Natural killer cell (primary cell): ENCODE measurements at places on chromosomes 13 and 19. TPM values are rescaled to one million over a fixed set of nuclear protein-coding genes. Genes with fewer than 3 reads are reported as not detected.
A peak's percentile ranks its signal among the peaks of the same experiment; 100 is the strongest.

GRCh38 chr13:58706421-58706820 is 1074.9 kb downstream of the PCDH17 start:
- DNase-seq = no peak

DNA sequence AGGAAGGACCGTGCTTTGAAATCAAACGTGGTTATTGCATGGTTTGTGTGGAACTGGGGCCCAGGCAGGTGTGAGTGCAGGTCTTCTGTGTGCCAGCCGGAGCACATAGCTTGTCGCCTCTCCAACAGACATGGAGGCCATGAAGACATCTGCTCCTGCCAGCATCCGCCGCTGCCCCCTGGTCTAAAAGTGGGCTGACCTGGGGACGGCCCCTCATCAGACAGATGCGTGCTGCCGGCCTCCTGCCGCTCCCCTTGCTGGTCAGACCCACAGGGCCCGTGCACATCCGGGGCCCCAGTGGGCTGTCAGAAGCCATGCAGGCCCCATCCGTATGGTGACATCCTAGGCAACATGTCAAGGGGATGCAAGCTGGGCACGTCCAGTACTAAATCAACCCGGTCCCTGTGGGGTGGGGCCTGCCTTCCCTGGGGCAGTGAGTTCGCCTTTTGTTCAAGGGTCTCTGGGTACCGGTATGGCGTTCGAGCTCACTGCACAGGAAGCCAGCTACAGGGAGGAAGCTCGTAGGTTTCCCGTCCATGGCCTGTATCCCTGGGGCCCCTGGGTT is 88.0 kb upstream of the MCF2L start:
- DNase-seq = no peak

- DNase-seq = no peak
Measured at GRCh38 chr13:94382517-94382916, 97.0 kb downstream of the DCT start.

- DNase-seq = peak; percentile 90
Measured at GRCh38 chr13:19864746-19865309, 1.4 kb upstream of the ZMYM5 start.

GRCh38 chr13:34672631-34673030 is 269.4 kb upstream of the NBEA start:
- DNase-seq = no peak

DNA sequence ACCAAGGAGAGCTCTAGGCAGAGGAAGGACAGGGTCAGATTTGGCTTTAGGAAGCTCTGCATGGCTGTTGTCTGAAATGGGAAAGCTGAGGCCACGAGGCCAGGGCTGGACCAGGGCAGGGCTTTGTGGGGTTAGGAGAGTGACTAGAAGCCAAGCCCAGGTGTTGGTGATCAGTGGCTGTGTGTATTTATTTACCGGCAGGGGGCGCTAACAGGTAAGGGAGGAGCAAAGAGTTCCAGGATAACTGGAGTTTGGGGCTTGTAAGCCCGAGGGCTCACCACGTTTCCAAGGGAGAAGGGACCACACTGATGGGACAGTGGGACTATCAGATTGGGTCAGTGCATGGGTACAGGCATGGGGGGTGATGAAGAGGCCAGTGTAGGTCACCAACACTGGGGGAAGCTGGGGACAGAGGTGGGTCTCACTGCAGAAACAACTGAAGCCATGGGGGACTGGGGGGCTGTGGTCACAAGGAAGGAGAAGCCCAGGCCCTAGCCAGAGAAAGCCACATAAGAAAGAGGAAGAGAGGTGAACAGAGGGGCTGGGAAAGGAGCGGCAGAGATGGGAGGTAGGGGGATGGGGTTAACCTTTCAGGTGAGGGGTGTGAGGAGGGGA is 3.9 kb downstream of the TMEM147 start:
- DNase-seq = peak; percentile 85

DNA sequence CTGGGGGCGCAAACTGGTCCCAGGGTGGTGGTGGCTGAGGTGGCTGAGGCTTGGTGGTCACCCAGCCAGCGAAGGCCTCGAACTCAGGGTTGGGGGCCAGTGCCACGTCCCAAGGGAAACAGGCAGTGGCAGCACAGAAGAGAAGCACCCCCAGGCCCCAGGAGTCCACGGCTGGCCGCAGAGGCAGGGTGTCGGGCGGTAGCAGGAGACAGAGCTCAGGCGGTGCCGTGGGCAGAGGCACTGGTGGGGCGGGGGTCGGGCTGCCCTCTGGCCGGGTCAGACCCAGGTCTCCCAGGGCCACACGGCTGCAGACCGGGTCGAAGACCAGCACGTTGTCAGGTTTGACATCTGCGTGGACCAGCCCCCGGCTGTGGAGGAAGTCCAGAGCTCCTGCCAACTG is 4.2 kb upstream of the SBK2 start:
- no peak for DNase-seq

DNA sequence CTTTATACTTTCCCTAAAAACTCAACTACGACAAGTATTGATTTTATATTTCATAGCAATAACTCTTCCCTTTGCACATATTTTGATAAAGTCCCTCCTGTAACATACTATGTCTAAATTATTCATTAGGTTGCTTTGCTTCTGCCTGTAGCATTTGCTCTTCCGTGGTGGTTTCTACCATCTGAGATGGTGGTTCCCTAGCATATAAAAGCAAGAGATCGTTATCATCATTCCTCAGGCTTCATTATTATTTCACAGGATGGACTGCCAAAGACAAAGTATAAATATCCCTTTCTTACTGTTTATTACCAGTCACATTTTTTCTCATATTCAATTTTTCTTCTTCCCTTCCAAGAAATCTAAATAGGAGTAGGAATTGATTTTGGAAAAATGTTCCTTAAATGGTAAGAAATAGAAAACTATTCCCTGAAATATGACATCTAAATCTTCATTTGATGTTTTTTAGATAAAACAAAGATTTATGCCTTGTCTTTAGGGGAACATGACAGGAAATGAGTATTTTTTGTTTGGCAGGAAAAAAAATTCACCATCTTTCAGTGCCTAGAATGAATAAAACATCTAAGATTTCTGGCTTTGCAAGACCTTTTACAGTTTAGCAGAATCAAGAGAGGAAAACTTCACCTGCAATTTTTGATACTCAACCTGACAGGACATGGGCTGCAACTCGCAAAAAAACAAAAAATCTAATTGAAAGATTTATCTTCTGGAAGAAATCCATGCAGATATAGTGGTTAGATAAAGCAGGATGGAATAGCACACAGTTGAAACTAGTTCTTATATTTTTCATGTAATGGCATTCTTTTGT is 340.0 kb downstream of the SPRY2 start:
- DNase-seq = no peak

- no peak for DNase-seq
Measured at GRCh38 chr19:58551577-58552471, 3.1 kb downstream of the CHMP2A start.

DNA sequence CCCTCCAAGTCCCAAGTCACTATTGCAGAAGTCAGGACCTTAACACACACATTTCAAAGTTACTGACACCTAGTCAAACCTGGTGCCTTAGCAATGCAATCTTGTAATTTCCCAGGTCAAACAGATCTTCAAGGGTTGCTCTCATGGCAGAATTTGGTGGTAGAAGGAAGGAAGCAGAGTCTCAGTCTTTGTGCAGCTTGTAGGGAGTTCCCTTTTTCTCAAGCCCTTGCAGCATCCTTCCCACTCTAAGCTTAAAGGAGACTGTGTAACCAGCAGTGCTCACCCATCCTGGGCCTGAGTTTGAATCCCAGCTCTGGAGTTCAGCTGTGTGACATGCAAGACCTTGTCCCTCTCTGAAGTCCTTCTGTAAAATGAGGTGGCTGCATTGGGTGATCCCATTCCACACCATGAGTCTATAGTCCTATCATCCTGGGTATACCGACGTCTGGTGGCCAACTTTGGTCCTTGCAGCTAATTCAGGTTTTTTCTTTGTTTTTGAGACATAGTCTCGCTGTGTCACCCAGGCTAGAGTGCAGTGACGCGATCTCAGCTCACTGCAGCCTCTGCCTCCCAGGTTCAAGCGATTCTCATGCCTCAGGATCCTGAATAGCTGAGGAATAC is 9.8 kb downstream of the SIGLEC10 start:
- peak; percentile 66 for DNase-seq

DNA sequence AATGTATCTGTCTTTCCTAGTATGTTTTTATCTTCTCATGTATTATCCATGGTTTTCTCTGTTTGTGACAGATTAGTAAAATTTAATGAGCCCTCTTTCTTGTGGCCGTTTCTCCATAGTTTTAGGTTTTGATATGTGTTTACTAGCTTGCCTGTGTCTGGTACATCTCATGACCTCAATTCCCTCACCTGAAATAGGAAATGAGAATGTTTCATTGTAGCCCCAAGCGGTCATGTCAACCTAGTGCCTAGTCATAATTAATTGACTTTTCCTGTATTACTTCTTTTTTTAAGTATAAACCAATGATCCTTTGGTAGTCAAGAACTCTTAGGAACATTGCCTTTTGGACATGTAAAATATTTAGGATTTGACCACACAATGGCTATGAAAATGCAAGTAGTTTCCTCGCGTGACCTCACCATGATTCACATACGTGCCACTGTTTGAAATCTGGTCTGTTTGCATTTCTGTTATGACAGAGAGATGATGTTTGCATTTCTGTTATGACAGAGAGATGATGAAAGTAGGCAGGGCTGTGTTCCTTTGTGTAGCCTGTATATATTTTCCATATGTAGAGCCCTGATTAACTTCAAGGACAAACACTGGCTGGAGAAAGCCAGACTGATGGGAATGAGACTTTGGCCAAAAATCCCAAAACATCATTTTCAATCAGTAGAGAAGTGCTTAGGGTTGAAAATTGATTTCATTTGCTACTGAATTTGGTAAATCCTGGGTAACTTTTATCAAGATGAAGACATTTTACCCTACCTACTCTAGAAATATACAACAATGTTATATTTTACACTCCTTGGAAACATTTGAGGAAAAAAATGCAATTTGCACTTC is 104.8 kb downstream of the TNFRSF19 start:
- no peak for DNase-seq

DNA sequence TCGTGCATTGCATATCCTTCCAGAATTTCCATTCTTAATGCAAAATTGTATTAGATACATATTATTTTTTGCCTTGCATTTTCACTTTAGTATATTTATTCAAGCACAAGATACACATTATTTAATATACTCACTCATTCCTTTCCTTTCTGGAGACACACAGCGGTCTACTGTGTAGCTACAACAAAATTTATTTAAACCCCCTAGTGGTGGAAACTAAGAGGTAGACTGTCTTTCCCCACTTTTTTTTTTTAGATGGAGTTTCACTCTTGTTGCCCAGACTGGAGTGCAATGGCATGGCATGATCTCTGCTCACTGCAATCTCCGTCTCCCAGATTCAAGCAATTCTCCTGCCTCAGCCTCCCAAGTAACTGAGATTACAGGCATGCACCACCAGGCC is 2040.3 kb upstream of the PCDH20 start:
- DNase-seq = no peak

- DNase-seq = no peak
Measured at GRCh38 chr13:91174886-91175501, 172.5 kb upstream of the MIR17HG start.

- no peak for DNase-seq
Measured at GRCh38 chr13:103730407-103730806, 664.2 kb upstream of the SLC10A2 start.

DNA sequence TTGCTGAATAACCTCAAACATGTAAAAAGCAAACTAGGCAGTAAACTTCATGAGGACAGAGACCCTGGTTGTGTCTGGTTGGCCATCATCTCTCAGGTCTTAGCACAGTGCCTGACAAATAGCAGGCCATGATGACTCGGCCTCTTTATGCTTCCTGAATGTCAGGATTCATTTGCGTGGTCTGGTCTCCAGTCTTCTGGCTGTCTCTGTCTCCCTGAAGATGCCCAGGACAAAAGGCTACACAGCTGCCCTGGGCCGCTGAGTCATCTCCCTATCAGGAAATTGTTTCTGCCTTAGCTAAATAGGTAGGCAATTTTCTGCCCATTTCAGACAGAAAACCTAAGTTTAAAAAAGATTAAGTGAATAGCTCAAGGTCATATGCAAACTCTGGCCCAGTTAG is 84.1 kb upstream of the FNDC3A start:
- DNase-seq = no peak

DNA sequence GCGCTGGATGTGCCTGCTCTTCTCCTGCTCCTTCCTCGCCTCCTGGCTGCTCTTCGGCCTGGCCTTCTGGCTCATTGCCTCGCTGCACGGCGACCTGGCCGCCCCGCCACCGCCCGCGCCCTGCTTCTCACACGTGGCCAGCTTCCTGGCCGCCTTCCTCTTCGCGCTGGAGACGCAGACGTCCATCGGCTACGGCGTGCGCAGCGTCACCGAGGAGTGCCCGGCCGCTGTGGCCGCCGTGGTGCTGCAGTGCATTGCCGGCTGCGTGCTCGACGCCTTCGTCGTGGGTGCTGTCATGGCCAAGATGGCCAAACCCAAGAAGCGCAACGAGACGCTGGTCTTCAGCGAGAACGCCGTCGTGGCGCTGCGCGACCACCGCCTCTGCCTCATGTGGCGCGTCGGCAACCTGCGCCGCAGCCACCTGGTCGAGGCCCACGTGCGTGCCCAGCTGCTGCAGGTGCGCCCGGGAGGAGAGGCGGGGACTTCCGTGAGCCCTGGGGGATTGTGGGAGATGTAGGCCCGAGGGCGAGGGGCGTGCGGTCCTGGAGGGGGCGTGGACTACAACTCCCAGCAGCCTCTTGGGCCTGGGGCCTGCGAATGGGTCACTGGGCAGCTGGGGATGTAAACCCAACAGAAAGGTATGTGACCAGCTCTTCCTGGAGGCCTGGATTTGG is 6.7 kb downstream of the KCNJ14 start:
- DNase-seq = no peak

- DNase-seq = no peak
Measured at GRCh38 chr19:31334101-31334848, 15.0 kb downstream of the TSHZ3 start.

GRCh38 chr19:8244442-8244841 is 35.3 kb downstream of the CERS4 start:
- DNase-seq = no peak

- no peak for DNase-seq
Measured at GRCh38 chr13:83232626-83233025, 649.6 kb downstream of the SLITRK1 start.

- DNase-seq = no peak
Measured at GRCh38 chr13:101382086-101382485, 34.2 kb downstream of the NALCN start.

DNA sequence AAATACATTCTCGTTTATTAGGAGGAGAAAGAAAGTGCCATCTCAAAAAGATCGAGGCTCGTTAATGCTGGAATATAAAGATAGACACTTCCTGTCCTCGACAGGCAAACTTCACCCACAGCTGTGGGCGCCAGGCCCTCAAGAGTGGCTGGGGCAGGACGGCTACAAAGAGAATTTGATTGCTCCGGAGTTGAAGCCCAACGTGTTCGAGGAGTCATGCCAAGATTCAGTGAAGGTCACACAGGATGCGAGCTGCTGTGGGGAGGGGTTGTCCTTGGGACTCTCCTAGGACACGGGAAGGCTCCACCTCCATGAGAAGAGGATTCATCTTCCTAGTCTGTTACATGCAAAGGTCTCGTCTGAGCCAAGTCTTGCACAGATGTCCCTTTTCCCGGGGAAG is 16.3 kb upstream of the PTPRS start:
- DNase-seq = no peak

GRCh38 chr13:23391752-23392151 is 41.8 kb downstream of the SACS start:
- no peak for DNase-seq

Gene ANGPTL8
- not detected for total RNA-seq

Gene PPP1R15A
- total RNA-seq = 1,174 TPM

Gene ETHE1
- 25.6 TPM for total RNA-seq

Gene PLPP2
- total RNA-seq = 1.0 TPM

Gene GFY
- not detected for total RNA-seq

Gene FGF9
- 0.28 TPM for total RNA-seq
